ENCODE measurements at places on chromosomes 7 and 10.

- no peaks in the 10 kb centered on the region for H3K4me1 ChIP-seq
- no peaks in the 10 kb centered on the region for H3K27me3 ChIP-seq
- H3K36me3 ChIP-seq, result no peaks in the 10 kb centered on the region
- peak overlapping the region; percentile 54 for H3K4me3 ChIP-seq
- peak; percentile 16 for DNase-seq
These were observed 1.9 kb downstream of the TET1 start for GRCh38 chr10:68561865-68562649.

GRCh38 chr10:95601116-95601719 lies 40.0 kb upstream of the SORBS1 start:
- DNase-seq, result peak; percentile 91
- H3K4me3 ChIP-seq, result no peak overlapping the region
- H3K27ac ChIP-seq, result no peak overlapping the region
- H3K27me3 ChIP-seq, result no peaks in the 10 kb centered on the region
- no peaks in the 10 kb centered on the region for H3K4me1 ChIP-seq

- DNase-seq, result peak; percentile 26
- no peaks in the 10 kb centered on the region for H3K4me1 ChIP-seq
- H3K27me3 ChIP-seq, result no peaks in the 10 kb centered on the region
- H3K36me3 ChIP-seq, result no peaks in the 10 kb centered on the region
- peak overlapping the region; percentile 39 for H3K4me3 ChIP-seq
- peak overlapping the region; percentile 45 for H3K27ac ChIP-seq
These were observed 78.3 kb downstream of the WIPF3 start for GRCh38 chr7:29884399-29885272.

DNA sequence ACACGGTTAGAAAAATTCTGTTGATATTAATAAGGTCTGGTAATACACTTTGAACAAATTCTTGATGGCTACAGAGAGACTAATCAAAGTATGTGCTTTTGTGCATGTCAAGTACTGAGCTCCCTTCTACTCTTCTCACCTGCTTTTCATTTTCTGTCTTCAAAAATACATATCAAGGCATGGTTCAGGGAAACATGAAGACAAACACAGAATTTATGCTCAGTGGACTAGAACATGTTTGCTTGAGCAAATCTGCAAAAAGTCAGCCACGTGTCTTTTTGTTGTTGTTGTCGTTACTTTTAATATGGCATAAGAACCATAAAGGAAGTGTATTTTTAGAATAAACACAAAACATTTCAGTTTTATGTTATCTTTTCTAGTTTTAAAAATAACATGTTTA lies 21.9 kb downstream of the CDK13 start:
- no peak for DNase-seq
- no peaks in the 10 kb centered on the region for H3K4me1 ChIP-seq
- H3K4me3 ChIP-seq, result no peak overlapping the region
- H3K27ac ChIP-seq, result no peak overlapping the region
- no peaks in the 10 kb centered on the region for H3K36me3 ChIP-seq

DNA sequence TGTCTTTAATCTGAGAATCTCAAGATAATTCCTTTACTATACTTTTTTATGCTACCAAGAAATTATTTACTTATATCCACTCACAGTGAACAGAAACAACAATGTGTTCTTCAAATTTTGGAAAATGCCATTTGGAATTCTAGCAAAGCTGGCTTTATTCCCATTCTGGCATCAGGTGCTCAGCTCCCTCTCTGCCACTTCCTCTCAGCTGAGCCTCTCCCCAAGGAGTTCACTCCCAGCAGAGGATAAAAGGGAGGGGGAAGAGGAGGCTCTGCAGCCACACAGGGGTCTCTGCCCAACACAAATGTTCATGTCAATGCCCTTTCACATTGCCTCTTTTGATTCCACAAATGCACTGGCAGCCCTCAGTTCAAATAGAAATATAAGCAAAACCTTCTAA lies 116.9 kb downstream of the CPEB3 start:
- no peaks in the 10 kb centered on the region for H3K4me1 ChIP-seq
- no peak overlapping the region for H3K4me3 ChIP-seq
- no peaks in the 10 kb centered on the region for H3K36me3 ChIP-seq
- no peak overlapping the region for H3K27ac ChIP-seq

GRCh38 chr7:116591202-116592040 lies 66.6 kb downstream of the CAV1 start:
- no peaks in the 10 kb centered on the region for H3K27me3 ChIP-seq
- peak overlapping the region; percentile 4 for H3K27ac ChIP-seq
- no peak overlapping the region for H3K4me3 ChIP-seq
- no peaks in the 10 kb centered on the region for H3K36me3 ChIP-seq

- no peaks in the 10 kb centered on the region for H3K27me3 ChIP-seq
- no peak overlapping the region for H3K4me3 ChIP-seq
- H3K4me1 ChIP-seq, result no peaks in the 10 kb centered on the region
- no peak overlapping the region for H3K27ac ChIP-seq
These were observed 345.9 kb upstream of the SMIM30 start for GRCh38 chr7:113464096-113464855.

DNA sequence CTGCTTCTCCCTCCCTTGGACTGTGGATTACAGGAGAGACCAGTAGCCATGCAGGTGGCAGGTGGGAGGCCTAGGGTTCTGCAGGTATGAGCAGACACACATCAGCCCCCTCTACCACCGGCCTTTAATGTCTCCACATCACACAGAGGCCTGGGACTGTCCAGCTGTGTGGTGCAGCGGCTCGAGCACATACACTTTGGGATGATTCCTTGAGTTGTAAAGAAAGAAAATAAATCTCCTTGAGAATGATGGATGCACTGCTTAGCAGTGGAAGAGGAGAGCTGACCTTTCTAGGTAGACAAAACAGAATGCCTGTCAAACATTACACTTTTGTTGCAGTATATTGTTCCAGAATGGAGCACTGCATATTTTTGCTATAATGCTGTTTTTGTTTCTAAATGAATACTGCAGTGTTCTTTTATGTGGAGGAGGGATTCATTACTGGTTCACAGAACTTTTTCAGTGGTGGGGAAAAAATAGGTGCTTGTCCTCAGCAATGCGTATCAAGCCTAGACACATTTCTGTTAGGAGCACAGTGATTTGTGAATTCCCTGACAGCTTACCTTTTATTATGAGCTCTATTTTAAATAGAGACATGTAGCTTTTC lies 66.0 kb downstream of the PTPRE start:
- no peak overlapping the region for H3K4me3 ChIP-seq
- H3K36me3 ChIP-seq, result no peaks in the 10 kb centered on the region
- DNase-seq, result no peak
- no peaks in the 10 kb centered on the region for H3K27me3 ChIP-seq
- H3K27ac ChIP-seq, result no peak overlapping the region
- no peaks in the 10 kb centered on the region for H3K4me1 ChIP-seq
